IMR-90 (cell line): ENCODE measurements at places on chromosomes 1 and 21. TPM values are rescaled to one million over a fixed set of nuclear protein-coding genes. Genes with fewer than 3 reads are reported as not detected.

Gene TFF2
- not detected in 2 replicates for polyA plus RNA-seq

- no peak for DNase-seq
Measured at GRCh38 chr1:9475061-9475627, 64.1 kb upstream of the SLC25A33 start.

DNA sequence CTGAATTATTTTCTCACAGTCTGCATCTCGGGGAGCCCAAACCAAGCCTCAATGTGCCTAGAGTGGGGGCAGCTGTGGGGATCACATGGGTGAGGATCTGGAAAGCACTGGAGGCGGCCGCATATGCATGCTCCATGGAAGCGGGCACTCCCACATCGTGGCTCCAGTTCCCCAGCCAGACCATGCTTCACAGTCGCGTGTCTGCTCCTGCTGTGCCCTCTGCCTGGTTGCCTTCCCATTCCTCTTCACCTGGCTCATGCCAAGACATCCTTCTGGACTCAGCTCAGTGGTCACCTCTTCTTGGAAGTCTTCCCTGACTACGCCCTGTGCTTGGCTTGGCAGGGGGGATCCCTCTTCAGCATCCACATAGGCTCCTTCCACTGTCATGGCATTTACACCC, 32.8 kb downstream of the IGSF21 start:
- no peak for DNase-seq

Gene BMP8A
- polyA plus RNA-seq, result not detected in 2 replicates

- DNase-seq, result no peak
Measured at GRCh38 chr1:197973206-197973605, 56.0 kb downstream of the LHX9 start.

DNA sequence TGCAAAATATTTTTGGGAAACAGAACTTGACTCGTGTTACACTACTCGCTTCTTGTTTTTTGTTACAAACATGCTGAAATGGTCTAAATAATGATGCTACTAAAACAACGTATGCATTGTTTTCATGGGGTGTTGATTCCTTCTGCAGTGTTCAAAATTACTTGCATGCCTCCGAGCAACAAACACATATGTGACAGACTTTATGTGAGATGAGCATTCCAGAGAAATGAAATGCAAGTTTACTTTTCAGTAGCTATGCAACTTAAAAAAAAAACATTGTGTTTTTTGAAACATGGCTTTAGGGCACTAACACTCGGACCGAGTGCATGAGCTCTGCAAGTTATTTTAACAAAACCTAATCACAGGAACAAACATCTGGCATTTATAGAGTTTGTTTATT, 84.8 kb downstream of the CAMTA1 start:
- no peak for DNase-seq

DNA sequence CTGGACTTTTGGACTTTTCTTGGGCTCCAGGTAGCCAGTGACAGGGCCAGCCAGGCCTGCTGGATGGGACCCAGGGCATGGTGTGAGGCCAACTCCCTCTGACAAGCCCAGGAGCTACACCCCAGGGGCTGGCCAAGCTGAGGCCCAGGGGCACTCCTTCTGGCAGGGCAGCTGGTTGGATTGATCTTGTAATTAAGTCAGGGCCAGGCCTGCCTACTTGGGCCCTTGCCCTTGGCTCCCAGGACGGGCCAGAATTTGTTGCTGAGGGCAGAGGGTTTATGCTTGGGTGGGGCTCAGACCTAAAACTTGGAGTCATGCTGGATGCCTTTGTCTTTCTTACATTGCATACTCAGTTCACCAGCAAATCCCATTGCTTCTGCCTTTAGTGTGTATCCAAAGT, 20.7 kb downstream of the KCNA2 start:
- no peak for DNase-seq

- no peak for DNase-seq
Measured at GRCh38 chr1:82143108-82143833, 342.5 kb downstream of the ADGRL2 start.

Gene CFAP74
- not detected in 2 replicates for polyA plus RNA-seq

DNA sequence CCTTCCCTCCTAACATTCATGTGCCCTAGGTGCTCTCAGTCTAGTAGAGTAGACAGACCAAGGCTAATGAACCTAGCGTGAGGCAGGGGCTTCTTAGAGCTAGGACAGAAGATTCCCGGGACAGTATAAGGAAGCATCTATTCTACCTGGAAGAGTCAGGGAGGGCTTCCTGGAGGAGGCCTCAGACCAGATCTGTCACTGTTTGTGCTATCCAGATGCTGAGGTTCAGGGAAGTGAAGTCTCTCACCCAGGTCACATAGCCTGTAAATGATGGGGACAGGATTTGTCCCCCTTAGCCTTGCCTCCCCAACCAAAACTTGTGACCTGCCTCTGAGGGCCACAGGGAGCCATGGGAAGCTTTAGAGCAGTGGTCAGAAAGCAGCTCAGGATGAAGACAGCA, 20.7 kb downstream of the ACTL8 start:
- DNase-seq, result no peak

Gene PRAMEF6
- polyA plus RNA-seq, result not detected in 2 replicates

GRCh38 chr1:72623299-72623708, 341.0 kb upstream of the NEGR1 start:
- DNase-seq, result peak; percentile 31

Gene TTLL7
- 4.2 and 5.7 TPM in 2 replicates for polyA plus RNA-seq

Gene CPTP
- 12.1 and 15.4 TPM in 2 replicates for polyA plus RNA-seq

Gene TRIM67
- polyA plus RNA-seq, result not detected in 2 replicates

GRCh38 chr1:223211323-223211985, 68.4 kb upstream of the TLR5 start:
- DNase-seq, result no peak

Gene TSACC
- polyA plus RNA-seq, result 0.75 and 0.79 TPM in 2 replicates

- no peak for DNase-seq
Measured at GRCh38 chr1:54266195-54266594, 66.2 kb downstream of the MRPL37 start.

Gene KRTAP8-1
- not detected in 2 replicates for polyA plus RNA-seq

- DNase-seq, result peak; percentile 73
Measured at GRCh38 chr1:36223381-36223995, 755 bp upstream of the THRAP3 start.

Gene SMCP
- not detected in 2 replicates for polyA plus RNA-seq

Gene MYOC
- polyA plus RNA-seq, result not detected in 2 replicates

- DNase-seq, result peak; percentile 82
Measured at GRCh38 chr1:172903581-172904220, 147.0 kb downstream of the TNFSF18 start.

Gene SSX2IP
- 4.6 and 7.7 TPM in 2 replicates for polyA plus RNA-seq

GRCh38 chr1:169108863-169109560, 2.5 kb downstream of the ATP1B1 start:
- DNase-seq, result peak; percentile 35

Gene CYP4A11
- polyA plus RNA-seq, result not detected in 2 replicates
